T follicular helper cell (primary cell): ENCODE measurements at places on chromosomes 13 and 19.
A peak's percentile ranks its signal among the peaks of the same experiment; 100 is the strongest.

GRCh38 chr19:38046254-38047048, 139.4 kb downstream of the SIPA1L3 start:
- no peak for DNase-seq

GRCh38 chr13:101915755-101916107, 463.3 kb downstream of the ITGBL1 start:
- DNase-seq = no peak

- no peak for DNase-seq
These were observed 64.0 kb upstream of the ZNF681 start for GRCh38 chr19:23822735-23823134.

DNA sequence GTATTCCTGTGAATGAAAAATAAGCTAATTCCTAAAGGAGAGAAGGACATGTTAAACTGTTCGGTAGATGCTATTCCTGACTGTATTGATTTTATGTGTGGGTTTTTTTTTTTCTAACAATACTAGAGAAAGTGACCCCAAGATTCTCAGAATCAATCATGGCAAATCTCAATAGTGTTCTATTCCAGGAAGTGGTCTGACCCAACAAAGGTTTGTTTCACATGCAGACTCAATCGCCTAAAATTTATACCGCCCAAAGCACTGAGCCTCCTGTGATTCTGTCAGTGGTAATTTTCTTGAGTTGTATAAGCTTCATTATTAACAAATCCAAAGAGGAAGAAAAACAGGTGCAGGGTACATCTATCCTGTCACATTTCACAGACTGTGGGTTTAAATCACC, 293.7 kb downstream of the SUCLA2 start:
- DNase-seq = no peak

- no peak for DNase-seq
These were observed 8.3 kb downstream of the COL4A1 start for GRCh38 chr13:110298505-110299282.

DNA sequence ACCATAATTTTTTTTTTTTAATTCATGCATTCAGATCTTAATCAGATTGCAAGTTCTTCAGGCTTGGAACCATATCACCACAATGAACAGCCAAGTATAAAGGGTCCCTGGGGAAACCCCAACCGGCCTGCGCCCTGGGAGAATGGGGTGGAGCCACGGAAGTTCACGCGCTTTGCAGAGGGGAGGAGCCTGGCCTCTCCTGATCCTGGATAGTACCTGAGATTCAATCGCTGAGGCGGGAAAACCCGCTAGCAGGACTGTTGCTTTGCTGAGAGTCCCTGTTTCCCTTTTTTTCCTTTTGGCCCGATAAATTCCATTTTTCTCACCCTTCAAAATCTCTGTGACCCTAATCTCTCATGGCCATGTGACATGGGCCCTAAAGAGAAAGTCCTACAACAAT, 385.1 kb downstream of the IRS2 start:
- no peak for DNase-seq

DNA sequence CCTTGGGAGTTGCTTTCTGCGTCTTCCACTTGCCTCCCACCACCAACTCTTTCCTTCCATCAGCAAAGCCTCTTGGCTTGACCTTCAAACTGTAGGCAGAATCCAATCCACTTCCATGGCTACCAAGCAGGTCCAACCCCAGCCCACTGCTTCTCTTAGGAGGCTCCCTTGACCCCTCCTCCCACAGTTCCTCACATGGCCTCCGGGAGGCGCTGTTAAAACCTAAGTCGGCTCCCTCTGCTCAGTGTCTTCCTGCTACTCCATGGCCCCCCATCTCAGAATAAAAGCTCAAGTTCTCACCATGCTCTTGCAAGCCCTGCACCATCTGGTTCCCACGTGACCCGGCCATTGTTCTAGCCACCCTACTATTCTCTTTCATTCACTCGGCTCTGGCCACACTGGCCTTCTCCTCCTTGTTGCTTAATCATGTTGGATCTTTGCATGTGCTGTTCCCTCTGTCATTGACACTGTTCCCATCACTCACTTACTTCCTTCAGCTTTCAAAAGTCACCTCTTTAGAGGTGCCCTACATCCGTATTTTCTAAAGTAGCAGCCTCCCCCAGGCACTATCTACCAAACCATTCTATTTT, 7.5 kb downstream of the IZUMO2 start:
- no peak for DNase-seq

- no peak for DNase-seq
These were observed 1783.9 kb upstream of the PCDH20 start for GRCh38 chr13:63199508-63199907.

DNA sequence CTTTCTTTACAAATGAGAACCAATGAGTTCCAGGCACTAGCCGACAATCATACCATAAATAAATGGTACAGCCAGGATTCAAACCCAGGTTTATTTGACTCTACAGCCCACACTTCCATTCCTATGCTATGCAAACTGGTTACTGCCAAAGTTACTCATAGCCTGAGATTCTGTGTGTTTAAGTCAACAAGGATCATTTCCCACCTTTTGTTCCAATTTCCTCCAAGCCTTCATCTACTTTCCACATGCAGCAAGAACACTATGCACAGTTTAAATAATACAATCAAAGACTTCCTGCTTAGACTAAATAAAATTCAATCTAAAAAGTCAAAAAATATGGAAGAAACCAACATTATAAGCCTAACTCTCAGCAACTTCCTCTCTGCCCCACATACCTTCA, 59.2 kb upstream of the KLF12 start:
- no peak for DNase-seq

DNA sequence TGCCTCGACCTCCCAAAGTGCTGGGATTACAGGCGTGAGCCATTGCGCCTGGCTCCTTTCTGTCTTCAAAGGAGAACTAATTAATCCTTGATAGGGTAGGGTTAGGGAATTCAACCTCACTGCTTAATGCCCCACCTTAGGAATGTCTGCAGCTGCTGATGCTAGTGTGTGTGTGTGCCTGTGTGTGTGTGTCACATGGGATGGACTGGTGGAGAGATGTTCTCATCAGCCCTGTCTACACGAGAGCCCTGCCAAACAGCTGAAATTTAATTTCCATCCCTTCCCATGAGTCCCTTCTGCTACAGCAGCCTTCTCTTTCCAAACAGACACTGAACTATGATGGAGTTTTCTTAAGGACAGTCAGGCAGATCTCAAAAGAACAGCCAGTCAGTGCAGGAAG, 46.5 kb upstream of the CLDN10 start:
- DNase-seq = no peak

DNA sequence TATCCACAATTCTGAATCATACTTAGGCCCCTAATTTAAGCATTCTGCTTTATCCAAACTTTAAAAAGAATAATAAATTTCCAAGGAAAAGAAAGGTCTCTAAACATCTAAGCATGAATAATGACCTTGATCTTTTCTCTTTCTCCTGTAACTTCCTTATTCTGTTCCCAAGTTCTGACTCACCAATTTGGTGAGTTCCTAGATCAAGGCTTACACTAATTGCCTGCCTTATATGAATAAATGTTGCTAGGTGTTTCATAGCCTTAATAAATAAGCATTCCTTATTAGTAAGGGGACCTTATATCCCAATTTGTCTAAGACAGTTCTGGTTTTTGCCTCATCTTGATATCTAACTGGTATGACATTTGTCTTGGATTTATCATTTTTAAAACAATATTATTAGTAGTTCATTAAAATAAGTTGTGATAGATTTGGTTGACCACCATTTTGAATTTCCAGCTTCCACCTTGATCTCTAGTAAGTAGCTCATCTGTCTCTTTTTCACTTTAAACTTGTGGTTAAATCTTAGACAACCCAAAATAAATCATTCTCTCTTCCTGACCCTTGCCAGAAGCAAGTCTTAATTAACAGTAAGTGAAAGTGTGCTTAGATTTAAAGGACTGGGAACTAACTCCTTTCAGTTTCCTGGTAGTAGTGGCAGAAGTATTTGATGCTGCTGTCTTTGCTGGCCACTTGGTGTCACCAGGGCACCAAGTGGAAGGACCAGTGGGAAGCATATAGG, 121.2 kb upstream of the MLNR start:
- DNase-seq = no peak

GRCh38 chr13:42355491-42356183, 83.7 kb downstream of the AKAP11 start:
- no peak for DNase-seq

- DNase-seq = no peak
These were observed 44.4 kb upstream of the HMGB1 start for GRCh38 chr13:30510091-30510490.

DNA sequence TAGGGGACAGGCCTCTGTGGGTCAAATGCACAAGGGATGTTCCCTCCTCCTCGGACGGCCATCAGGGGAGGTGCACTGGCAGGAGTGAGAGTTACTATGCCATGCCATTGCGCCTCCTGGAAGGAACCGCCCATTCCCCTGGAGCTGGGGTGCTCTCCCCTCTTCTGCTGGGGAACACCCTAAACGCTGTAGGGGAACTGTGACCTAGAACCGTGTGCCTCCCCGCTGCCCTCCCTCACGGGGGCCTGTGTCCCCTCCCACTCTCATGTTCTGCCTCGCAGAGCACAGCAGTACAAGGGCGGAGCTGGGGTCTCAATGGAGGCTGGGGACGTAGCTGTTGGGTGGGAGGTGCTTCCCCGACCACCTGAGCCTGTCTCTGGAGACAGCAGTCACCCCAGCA, 17.2 kb upstream of the CRTC1 start:
- no peak for DNase-seq

DNA sequence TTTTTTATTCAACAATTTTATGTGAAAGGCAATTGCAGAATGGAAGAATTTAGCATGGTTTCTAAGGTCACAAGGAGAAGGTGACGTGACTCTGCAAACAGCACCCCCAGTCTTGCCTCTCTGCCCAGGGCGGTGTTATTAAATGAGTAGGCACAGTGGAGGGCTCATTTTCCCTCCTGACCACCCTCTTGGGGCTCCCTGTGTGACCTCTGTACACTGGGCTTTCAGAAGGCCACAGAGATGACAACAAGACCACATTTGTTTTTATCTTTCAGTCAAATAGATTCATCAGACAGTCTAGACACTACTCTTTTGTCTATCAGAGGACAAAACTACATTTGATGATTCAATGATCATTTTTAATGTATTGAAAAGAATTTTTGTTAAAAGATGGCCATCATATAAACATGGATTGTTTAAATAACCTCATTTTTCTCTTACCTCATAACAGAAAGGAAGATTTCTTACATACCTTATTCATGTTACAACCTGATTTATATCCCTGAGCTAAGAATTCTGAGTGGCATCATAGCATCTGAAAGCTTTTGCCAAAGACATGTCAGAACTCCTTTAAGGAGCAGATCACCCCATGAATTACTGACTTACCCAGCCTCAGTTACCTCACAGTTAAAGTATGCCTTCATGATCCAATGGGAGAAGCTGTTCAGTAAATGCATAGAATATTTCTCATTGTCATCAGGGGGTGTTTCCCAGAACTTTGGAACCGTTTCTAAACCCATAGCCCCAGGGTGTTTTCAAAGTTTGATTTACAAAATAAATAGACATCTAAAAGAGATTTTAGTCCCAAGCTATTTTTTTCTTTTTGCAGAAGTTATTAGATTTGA, 184.0 kb upstream of the RFC3 start:
- DNase-seq = no peak

GRCh38 chr13:75636436-75637180, 478 bp downstream of the LMO7 start:
- peak; percentile 7 for DNase-seq

GRCh38 chr13:97749174-97749573, 204.3 kb upstream of the IPO5 start:
- no peak for DNase-seq

DNA sequence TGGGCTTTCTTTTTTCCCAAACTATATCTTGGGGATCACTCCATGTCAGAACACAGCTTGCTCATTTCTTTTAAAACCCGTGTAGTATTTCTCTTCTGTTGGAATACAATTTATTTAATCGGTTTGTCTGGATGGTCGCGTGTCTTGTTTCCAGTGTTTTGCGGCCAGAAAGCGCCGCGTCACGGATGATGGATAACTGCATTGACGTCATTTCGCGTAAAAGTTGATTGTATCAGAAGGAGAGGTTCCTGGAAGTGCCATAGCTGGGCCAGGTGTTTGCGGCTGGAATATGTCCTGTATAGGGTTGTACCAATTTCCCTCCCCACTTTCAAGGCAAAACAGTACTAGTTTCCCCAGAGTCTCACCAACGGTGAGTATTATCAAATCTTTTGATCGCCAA, 9.7 kb downstream of the ACTL9 start:
- DNase-seq = no peak

GRCh38 chr19:48648134-48648533, 2.1 kb upstream of the CA11 start:
- no peak for DNase-seq

DNA sequence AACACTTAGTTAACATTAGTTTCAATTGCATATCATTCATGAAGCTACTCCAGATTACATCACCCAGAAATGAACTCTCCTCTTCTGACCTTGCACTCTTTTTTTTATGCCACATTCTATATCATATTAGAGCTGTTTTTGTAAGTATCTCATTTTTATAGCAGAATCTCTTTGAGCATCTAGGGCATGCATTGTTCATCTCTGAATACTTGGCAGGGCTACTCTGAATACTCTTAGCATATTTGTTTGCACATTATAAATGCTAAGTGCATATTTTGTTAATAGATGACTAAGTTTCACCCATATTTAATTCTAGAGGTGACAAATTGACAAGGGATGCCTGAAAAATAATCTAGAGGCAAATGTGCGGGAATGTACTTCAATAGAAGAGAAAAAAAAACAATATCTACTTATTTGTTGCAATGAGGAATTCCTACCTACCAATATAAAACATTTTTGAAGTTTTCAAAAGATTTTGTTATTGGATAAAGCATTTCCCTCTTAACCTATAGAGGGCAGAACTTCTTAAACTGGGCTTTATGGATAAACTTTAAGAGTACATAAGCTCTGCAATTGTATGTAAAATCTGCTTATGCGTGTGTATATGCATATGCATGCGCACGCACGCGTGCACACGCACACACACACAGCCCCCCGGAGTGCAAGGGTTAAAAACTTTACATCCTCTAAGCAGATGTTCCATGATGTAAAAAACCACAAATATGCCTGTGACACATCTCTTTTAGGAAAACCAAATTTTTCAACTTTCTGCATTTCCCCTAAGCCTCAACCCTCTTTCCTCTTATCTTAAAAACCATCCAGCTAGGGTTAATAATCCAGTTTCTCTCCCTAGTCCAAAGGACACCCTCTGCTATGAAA, 73.0 kb upstream of the OXGR1 start:
- DNase-seq = no peak

DNA sequence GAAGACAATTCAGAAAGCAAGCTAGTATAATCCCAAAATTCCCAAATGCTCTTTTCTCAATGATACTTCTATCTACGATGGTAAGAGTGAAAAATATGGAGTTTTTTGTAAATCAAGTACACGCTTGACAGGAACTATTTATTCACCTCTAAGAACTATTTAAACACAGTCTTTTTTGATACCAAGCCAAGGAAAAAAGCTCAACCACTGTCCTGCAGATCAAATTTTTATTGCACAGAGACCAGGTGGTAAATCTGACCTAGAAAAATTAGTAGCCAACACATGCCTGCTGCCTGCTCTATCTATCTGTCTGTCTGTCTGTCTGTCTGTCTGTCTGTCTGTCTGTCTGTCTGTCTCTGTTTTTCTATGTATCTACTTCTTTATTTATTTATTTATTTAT, 292.2 kb downstream of the MZT1 start:
- DNase-seq = no peak
